Iris pigment epithelial cell (primary cell): ENCODE measurements at places on chromosomes 3 and 15.

GRCh38 chr3:40996382-40996781, 202.9 kb upstream of the CTNNB1 start:
- DNase-seq = no peak

DNA sequence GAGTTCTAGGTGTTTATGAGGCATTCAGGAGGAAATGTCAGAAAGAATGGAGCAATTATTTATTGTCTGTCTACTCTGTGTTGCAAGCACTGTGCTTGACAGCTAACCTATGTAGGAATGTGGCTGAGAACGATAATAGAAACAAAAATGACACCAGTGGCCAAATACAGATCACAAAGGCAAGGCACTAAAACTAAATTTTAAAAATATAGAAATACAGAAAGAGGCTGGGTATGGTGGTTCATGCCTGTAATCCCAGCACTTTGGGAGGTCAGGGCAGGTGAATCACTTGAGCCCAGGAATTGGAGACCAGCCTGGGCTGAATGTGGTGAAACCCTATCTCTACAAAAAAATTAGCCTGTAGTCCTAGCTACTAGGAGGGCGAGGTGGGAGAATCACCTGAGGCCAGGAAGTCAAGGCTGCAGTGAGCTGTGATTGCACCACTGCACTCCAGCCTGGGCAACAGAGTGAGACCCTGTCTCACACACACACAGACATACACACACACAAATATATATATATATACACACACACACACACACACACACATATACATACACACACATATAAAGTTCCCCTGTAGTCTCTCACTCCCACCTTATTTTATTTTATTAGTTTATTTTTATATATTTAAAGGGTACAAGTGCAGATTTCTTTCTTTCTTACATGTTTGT, 6.0 kb downstream of the PRKCI start:
- DNase-seq = peak; percentile 63

- no peak for DNase-seq
Measured at GRCh38 chr3:149770246-149770645, 18.0 kb upstream of the COMMD2 start.

DNA sequence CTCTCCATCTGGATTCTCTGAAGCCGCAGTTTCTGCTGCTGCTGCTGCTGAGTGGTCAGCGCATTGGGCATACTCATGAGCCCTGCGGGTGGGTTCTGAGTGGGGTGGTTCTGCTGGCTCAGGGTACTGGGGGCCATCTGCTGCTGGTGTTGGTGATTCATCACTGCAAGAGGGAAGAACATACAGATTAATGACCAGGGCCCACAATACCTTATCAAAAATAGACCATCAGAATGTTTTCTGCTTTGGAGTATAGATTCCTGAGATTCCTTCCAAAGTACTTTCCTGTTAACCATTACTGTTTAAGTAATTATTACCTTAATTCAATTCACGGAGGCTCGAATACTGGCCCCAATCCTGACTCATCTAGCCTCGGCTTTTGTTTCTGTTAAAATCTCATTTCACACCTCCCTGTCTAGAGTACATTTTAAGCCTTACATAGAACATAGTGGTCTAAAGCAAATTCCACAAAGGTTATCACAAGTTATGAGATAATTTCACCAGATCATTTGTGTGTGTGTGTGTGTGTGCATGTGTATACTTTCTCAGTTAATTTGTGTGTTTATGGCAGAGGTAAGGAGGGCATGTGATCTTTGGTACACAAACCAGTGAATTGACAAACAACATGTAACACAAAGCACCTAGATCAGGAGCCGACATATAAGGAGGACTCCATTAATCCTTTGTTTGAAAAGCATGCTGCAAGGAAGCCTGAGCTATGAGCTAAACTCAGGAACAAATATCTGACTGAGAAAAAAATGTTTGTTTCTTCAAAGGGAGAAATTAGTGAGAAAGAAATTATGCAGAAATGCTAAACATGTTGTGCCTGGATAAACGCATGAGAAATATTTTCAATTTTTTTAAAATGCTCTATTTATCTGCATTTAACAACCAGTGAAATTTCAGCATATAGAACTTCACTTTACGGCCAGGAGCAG, 68.1 kb downstream of the TM4SF4 start:
- DNase-seq = peak; percentile 70

DNA sequence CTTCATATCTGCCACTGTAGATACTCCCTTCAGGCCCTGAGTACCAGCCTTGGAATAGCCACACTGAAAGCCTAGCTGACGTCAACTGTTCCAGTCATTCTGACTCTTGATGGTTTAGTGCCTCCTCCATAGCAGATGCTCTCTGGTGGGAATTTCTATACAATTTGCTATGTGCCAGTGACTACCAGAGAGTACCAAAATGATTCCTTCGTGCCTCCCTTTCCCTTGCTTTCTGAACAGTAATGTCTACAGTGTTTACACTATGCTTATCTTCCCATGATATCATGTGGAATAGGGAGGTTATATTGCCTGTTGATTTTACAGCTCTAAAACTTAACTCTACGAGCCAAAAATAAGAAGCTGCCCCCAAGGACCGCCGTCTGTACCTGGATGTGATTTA, 109.7 kb upstream of the GMNC start:
- DNase-seq = no peak

GRCh38 chr15:54307252-54307902, 329.1 kb downstream of the UNC13C start:
- no peak for DNase-seq

DNA sequence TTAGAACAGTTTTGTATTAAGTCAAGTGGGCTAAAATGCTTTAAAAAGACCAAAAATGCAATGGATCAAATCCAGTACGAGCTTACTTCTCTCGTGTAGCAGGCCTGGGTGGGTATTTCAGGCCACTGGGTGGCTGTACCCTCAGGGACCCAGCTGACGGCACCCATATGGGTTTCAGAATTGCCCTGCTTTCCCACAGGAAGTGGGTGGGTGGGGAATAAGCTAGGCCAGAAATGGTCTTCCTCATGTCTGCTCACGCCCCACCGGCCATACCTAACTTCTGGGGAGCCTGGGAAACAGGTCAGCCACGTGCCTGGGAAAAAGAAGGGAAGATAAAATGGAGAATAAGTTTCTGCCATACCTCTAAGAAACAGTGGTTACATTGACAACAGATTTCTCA, 20.3 kb downstream of the GPR160 start:
- DNase-seq = no peak

DNA sequence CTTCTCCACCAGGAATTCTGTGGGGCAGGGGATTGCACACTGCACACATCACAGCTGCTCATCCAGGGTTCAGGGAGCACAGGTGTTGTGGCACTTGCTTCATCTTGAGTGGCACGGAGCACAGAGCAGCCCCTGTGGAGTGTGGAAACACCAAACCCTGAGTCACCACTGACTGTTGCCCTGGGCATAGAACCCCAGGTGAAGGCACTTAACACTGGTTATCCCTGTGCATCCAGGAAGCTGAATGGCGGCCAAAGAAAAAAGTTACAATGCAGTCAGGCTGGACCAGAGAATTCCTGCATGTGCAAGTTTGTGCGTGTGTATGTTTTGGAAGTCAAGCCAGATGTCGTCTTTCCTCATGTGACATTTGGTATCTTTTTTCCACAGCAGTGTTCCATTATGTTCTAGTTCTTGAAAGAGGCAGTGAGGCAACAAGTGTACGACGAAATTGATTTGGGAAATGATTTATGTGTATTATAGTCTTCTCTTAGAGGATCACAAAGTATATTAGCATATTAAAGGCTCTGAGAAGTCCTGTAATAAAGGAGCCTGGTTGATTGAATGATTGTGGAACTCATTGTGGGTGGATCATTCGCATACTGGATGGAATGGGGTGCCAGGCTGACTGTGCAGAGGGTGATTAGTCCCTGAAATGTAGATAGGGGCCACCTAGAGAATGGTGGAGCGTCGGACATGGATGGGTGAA, 292.3 kb downstream of the TLE3 start:
- no peak for DNase-seq

GRCh38 chr3:190697901-190698300, 164.6 kb downstream of the GMNC start:
- DNase-seq = peak; percentile 67

- DNase-seq = no peak
Measured at GRCh38 chr3:139762302-139762701, 84.5 kb upstream of the NMNAT3 start.

- peak; percentile 85 for DNase-seq
Measured at GRCh38 chr3:16697443-16698147, 92.4 kb upstream of the DAZL start.

GRCh38 chr3:23459465-23459864, 256.3 kb downstream of the UBE2E2 start:
- no peak for DNase-seq

DNA sequence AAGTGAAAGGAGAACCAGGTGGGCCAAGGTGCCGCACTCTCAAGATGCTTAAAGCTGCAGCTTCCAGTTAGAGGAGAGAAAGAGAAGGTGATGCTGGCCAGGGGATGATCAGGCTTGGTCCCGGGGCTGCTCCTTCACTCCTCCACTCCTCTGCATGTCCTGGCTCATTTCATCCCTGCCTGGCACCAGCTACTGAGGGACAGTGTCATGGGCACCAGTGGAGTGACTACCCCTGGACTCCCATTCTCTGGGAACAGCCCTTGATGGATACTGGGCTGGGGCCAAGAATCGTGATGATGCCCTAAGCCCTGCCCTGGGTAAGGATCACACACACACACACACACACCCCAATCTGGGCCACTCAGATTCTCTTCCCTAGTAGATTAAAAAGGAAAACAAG, 243.7 kb downstream of the UACA start:
- DNase-seq = no peak

DNA sequence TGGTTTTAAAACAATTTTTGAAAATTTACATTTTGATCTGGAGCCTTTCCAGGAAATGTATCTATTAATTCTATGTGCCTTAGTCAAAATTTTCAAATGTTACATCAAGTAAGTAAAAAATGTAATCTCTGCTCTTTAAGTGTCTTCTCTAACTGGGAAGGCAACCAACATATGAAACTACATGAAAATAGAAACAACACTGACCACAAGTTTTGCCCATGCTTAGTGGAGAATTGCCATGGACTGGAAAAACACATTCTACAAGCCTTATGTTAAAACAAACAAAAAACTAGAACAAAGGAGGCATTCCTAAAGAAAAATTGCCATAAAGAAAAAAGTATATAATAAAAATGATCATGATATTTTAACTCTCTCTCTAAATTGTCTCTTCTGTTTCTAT, 75.9 kb upstream of the SPRED1 start:
- no peak for DNase-seq

DNA sequence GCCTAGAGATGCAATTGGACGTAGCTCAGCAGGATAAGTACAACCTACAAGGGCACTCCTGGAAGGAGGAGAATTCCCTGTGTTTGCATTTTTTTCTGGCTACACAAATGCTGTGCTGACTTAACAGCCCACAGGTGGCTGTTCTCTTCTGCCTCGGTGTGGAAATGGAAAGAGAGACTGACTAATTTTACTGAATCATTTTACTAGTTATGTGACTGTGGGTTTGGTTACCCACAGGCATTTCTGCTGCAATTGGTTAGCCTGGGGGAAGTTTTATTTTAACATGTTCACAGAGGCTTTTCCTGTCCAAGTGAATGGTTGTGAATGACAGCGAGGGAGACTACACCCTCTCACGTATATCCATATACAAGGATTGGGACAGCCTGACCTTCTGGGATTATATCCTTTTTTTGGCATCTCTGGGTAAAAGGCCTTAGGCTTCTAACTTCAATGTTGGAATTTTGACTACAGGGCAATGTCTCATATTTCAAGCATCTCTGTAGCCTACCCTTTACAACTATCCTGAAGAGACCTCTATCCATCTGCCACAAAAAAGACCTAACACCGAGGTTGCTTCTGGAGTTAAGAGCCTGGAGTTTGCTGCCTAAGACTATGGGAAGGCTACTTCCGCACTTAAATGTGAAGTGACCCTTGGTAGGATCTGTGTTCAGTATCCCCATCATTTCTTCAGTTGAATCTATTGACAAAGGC, 67.2 kb upstream of the TP63 start:
- DNase-seq = peak; percentile 65

DNA sequence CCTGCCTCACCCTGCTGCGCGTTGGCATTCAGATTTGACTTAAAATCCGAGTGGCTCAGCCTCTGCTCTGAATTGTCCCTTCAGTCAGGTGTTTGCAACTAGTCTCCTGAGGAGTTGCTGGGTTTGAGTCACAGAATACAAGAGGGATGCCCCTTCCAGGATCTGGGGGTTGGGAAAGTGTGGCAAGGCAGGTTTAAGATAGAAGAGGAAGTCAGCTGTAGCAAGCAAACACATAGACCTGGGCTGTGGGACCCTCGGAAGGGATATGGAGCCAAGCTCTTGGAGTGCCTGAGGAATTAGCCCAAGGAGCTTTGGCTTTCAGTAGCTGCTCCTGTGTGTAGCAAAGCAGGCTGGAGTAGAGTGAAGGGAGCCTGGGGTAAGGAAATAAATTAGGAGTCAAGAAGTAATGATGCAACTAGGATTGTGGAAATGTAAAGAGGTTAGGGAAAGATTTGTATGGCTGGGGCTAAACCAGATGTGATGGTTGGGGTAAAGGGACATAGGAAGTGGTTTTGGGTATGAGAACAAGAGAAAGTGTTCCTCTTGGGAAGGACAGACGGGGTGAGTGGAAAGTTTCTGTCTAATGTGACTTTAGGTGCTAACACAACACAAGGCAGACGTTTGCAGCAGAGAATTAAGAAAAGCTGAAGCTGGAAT, 41.2 kb downstream of the RAB7A start:
- DNase-seq = no peak

DNA sequence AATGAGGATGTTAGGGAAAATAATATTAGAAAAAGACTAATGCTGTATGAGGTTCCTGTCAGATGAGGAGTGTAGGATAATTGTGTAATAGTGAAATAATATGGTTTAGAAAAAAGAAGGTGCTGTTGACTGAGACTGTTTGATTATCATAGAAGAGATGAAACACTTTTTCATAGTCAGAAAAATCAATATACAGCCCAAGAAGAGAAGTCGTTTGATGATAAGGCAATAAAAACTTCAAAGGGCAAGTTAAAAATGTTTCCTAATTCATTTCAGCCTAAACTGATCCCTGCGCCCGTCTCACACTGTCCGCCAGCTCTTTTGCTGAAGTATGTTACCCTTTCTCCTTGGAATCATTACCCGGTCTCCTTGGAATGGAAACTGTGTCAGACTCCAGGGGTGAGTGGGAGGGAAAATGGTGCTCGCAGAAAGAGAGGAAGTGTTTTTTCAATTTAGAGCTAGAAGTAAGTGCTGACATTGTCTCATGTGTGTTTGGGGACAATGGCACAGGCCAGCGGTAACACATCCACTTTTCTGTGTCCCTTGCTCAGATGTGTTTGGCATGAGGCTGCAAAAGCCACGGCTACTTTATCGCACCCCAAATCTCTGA, 23.6 kb downstream of the DUT start:
- DNase-seq = peak; percentile 6

- DNase-seq = no peak
Measured at GRCh38 chr3:140247775-140248174, 312.8 kb downstream of the CLSTN2 start.

DNA sequence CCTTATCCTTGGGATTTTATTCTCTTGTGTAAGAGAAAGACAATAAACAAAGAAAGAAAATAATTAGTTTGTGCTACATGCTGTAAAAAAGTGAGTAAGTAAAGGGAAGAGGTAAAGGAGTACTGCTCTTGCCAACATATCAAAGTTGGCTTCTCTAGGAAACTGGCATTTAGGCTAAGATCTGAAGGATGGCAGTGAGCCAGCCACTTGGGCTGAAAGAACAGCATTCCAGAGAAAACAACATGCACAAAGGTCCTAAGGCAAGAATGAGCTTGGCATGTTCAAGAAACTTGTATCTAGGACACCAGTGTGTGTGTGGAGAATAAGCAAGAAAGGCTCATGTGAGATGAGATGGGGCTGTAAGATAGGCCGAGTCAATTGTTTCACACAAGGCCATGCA, 245.5 kb upstream of the MANF start:
- no peak for DNase-seq
